ENCODE measurements at places on chromosomes 6 and 20.
A peak's percentile ranks its signal among the peaks of the same experiment; 100 is the strongest.

DNA sequence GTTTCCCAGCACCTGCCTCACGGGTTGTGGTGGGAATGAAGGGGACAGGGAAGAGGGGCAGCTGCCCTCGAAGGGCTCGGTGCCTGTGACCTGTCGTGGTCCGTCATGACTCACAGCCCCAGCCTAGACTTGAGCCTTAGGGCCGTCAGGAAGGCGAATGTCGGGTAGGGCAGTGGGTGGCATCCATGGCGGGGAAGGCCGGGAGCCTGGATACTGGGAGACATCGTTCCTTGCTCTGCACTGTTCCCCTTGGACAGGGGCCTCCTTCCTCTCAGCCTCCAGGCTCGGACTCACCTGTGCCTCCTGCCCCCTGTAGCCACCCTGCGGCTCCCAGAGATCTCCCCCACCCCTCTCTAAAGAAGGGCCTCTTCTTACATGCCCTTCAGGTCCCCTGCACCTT lies 52.2 kb upstream of the APCDD1L start:
- H3K36me3 ChIP-seq = no peaks in the 10 kb centered on the region
- no peak for DNase-seq
- peaks cover 3% of the 10 kb centered on the region for H3K4me1 ChIP-seq
- peaks cover 45% of the 10 kb centered on the region for H3K27me3 ChIP-seq

GRCh38 chr6:154938221-154938580 lies 56.9 kb upstream of the TIAM2 start:
- no peak for DNase-seq
- H3K27me3 ChIP-seq = no peaks in the 10 kb centered on the region
- no peaks in the 10 kb centered on the region for H3K4me1 ChIP-seq
- no peaks in the 10 kb centered on the region for H3K36me3 ChIP-seq
- H3K27ac ChIP-seq = no peak overlapping the region
- H3K4me3 ChIP-seq = no peak overlapping the region

GRCh38 chr6:68756454-68757375 lies 121.6 kb downstream of the ADGRB3 start:
- peak overlapping the region; percentile 31 for H3K27ac ChIP-seq
- H3K4me1 ChIP-seq = no peaks in the 10 kb centered on the region
- no peak for DNase-seq
- H3K36me3 ChIP-seq = no peaks in the 10 kb centered on the region
- no peaks in the 10 kb centered on the region for H3K27me3 ChIP-seq
- H3K4me3 ChIP-seq = no peak overlapping the region

DNA sequence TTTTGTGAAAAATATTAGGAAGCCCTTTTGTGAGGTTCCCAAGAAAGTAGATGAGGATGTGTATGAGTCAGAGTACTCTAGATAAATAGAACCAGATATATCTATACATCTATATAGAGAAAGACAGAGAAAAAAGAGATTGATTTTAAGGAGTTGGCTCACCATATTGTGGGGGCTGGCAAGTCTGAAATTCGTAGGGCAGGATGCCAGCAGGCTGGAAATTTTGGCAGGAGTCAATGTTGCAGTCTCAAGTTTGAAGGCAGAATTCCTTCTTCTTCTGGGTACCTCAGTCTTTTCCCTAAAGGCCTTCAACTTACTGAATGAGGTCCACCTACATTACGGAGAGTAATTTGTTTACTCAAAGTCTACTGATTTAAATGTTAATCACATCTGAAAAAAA lies 65.3 kb upstream of the SAMD3 start:
- DNase-seq = no peak
- peaks cover 2% of the 10 kb centered on the region for H3K27me3 ChIP-seq
- no peak overlapping the region for H3K27ac ChIP-seq
- H3K36me3 ChIP-seq = no peaks in the 10 kb centered on the region

- H3K27me3 ChIP-seq = no peaks in the 10 kb centered on the region
- DNase-seq = no peak
- no peaks in the 10 kb centered on the region for H3K4me1 ChIP-seq
- H3K36me3 ChIP-seq = no peaks in the 10 kb centered on the region
Measured at GRCh38 chr6:11727998-11728961, 50.3 kb downstream of the ADTRP start.

DNA sequence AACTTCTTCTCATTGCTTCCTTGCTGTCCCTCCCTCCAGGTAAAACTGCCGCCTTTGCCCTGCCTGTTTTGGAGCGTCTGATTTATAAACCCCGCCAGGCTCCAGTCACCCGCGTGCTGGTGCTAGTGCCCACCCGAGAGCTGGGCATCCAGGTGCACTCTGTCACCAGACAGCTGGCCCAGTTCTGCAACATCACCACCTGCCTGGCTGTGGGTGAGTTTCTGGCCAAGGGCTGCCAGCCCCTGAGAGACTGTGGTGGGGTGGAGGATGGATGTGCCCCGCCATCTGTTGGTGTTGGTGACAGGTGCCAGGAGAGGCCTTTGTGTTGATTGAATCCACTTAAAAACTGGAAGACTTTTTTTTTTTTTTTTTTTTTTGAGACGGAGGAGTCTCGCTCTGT lies 9.5 kb downstream of the DDX27 start:
- H3K27me3 ChIP-seq = no peaks in the 10 kb centered on the region
- DNase-seq = no peak
- no peaks in the 10 kb centered on the region for H3K4me1 ChIP-seq
- no peak overlapping the region for H3K27ac ChIP-seq
- peaks cover 85% of the 10 kb centered on the region for H3K36me3 ChIP-seq

DNA sequence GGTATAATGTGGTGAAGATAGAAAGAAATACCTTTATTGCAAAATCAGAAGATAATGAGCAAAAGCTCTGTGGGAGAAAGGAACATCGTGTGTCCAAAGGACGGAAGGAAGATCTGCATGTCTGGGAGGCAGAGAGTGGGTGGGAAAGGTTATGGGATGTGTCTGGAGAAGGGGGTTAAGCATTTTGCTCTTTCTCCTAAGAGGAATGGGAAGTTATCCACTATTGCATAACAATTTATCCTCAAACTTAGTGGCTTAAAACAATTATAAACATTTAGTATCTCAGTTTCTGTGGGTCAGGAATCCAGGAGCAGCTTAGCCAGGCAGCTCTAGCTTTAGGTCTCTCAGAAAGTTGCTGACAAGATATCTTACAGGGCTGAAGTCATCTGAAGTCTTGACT lies 229.1 kb upstream of the CITED2 start:
- DNase-seq = no peak
- H3K27ac ChIP-seq = no peak overlapping the region
- H3K27me3 ChIP-seq = no peaks in the 10 kb centered on the region
- peaks cover 4% of the 10 kb centered on the region for H3K4me1 ChIP-seq

DNA sequence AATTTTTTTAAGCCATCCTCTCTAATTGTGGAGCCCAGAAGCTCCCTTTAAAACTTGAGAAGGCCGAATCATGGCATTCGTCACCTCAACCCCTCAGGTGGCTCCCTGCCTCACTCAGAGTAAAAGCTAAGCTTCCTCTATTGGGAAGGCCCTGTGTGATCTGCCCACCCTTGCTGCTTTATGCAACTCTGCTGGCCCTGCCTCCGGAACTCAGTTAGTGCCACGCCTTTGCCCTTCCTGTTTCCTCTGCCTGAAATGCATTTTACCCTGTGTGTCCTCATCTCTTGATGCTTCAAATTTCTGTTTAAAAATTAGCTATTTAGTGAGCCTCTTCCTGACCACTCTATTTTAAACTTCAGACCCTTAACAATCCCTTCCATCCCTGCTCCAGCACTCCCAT lies 5.7 kb downstream of the PACRG start:
- no peaks in the 10 kb centered on the region for H3K27me3 ChIP-seq
- DNase-seq = no peak
- H3K4me1 ChIP-seq = no peaks in the 10 kb centered on the region
- H3K4me3 ChIP-seq = no peak overlapping the region
- H3K36me3 ChIP-seq = no peaks in the 10 kb centered on the region
- H3K27ac ChIP-seq = no peak overlapping the region

DNA sequence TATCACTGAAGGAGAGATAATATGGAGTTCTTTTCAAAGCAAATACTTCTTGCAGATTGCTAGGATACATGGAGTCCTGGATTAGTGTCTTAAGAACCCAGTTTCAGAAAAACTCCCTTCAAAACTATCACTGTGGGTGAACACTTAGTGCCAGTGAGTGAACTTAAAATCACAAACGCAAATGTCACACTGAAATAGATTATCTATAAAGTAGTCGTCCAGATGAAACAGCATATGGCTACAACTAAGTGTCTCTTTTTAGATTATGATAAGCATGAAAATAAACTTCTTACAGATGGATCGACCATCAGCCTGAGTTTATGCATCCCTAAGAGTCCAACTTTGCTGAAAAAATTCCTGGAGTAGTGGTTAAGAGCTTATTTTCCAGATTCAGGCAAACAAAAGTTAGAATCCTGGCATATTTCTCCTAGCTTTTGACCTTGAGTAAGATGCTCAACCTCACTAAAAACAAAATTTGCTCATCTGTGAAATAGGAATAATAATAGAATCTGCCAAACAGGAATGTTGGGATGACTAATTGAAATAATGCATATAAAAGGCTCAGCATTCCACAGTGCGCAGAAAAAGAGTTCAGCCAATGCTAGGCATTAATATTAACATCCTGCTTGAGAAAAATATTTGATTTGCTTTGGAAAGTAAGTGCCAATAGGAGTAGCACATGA lies 70.4 kb downstream of the DOK5 start:
- no peaks in the 10 kb centered on the region for H3K27me3 ChIP-seq
- no peaks in the 10 kb centered on the region for H3K4me1 ChIP-seq
- no peak for DNase-seq
- no peak overlapping the region for H3K27ac ChIP-seq
- H3K4me3 ChIP-seq = no peak overlapping the region

DNA sequence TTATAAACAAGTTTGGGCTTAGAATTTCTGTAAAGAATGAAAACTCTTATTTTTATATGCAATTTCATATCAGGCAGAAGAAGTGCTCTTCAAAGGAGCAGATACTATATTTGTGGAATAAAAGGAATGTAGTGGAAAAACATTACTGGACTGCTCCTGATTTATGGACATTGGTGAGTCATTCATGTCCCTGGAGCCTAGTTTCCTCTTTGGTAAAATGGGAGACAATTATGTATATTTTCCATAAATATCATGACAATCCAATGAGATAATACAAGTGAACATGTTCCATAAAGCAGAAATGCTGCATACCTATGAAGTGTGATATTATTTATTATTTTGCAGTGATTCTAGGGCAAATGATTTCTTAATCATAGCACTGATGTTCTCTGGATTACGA lies 445.8 kb upstream of the CITED2 start:
- peaks cover 17% of the 10 kb centered on the region for H3K4me1 ChIP-seq
- H3K4me3 ChIP-seq = no peak overlapping the region
- no peak for DNase-seq
- no peaks in the 10 kb centered on the region for H3K36me3 ChIP-seq

DNA sequence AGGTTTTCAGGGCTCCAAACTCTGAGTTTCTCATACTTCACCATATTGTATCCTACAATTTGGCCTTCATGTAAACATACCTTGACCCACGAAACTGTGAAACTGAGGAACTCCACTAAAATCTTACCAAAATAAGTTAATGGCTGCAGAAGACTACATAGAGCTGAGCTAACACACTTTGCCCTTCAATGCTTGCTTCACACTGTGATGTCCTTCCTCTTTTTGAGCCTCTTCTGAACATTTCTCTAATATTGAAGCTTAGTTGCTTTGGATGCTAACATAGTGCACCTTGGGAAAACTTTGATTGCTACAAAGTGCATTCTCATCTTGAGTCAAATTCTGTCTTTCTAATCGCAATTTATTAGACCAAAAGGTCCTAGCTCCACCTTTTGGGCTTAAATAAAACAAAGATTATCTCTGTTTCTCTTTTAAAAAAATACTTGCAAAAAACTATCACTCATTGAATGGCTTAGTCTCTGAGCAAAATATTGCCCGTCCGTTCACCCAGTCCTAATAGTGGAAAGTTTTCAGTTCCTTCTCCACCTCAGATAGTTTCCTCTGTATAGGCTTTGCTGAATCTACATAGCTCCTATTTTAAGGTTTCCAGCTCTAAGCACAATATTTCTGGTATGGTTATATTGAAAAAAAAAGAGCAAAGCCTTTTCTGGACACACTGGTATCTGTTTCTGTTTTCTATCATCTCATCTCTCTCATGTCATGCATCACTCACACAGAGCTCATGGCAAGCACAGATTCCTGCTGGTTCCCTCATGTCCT lies 494.6 kb downstream of the RFPL4B start:
- DNase-seq = no peak
- no peaks in the 10 kb centered on the region for H3K27me3 ChIP-seq
- no peak overlapping the region for H3K4me3 ChIP-seq
- no peak overlapping the region for H3K27ac ChIP-seq
- H3K4me1 ChIP-seq = no peaks in the 10 kb centered on the region

DNA sequence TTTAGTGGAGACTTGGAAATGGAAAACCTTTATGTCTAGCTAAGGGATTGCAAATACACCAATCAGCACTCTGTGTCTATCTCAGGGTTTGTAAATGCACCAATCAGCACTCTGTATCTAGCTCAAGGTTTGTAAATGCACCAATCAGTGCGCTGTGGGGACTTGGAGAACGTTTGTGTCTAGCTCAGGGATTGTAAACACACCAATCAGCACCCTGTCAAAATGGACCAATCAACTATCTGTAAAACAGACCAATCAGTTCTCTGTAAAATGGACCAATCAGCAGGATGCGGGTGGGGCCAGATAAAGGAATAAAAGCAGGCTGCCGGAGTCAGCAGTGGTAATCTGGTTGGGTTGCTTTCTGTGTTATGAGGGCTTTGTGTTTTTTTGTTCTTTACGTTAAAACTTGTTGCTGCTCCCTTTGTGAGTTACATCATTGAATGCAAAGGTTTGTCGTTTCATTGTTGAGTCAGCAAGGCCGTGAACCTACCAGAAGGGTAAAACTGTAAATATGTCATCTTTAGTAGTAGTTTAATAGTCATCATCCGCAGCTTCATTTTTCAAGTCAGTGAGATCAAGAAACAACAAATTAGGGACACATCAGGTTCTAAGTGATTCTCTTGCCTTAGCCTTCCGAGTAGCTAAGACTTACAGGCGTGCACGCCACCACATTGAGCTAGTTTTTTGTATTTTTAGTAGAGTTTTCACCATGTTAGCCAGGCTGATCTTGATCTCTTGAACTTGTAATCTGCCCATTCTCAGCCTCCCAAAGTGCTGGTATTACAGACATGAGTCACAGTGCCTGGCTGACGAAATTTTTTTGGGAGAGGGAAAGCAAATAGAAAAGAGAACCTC lies 22.7 kb upstream of the NUP153 start:
- peaks cover 4% of the 10 kb centered on the region for H3K4me1 ChIP-seq
- no peaks in the 10 kb centered on the region for H3K36me3 ChIP-seq
- no peaks in the 10 kb centered on the region for H3K27me3 ChIP-seq

- no peaks in the 10 kb centered on the region for H3K27me3 ChIP-seq
- no peak for DNase-seq
- peaks cover 24% of the 10 kb centered on the region for H3K36me3 ChIP-seq
- H3K4me3 ChIP-seq = no peak overlapping the region
- peaks cover 9% of the 10 kb centered on the region for H3K4me1 ChIP-seq
Measured at GRCh38 chr20:45904583-45905504, 7.1 kb downstream of the PLTP start.

GRCh38 chr6:60668428-60668827 lies 1617.6 kb downstream of the KHDRBS2 start:
- DNase-seq = no peak
- H3K27me3 ChIP-seq = no peaks in the 10 kb centered on the region
- no peaks in the 10 kb centered on the region for H3K36me3 ChIP-seq
- no peak overlapping the region for H3K27ac ChIP-seq
- H3K4me1 ChIP-seq = no peaks in the 10 kb centered on the region

- no peaks in the 10 kb centered on the region for H3K27me3 ChIP-seq
- peaks cover 12% of the 10 kb centered on the region for H3K4me1 ChIP-seq
- peak within 1 kb of the TSS; percentile 46 for H3K4me3 ChIP-seq
Measured at GRCh38 chr20:9068841-9069663, at the start of gene PLCB4. PLCB4 (plus strand) TSS chr20:9069087; CDS start chr20:9307815, 238,728 bp downstream.

Data from K562 (cell line).